Body of pancreas (tissue), 4 donors: ENCODE measurements at places on chromosomes 11 and 22. TPM values are rescaled to one million over a fixed set of nuclear protein-coding genes. Genes with fewer than 3 reads are reported as not detected.

GRCh38 chr11:45233121-45233803, 52.9 kb downstream of the SYT13 start:
- H3K36me3 ChIP-seq = no peaks in the 10 kb centered on the region
- no peak overlapping the region for H3K27ac ChIP-seq
- peak; percentile 69 for DNase-seq
- H3K27me3 ChIP-seq = no peaks in the 10 kb centered on the region
- H3K4me1 ChIP-seq = no peaks in the 10 kb centered on the region
- no peak overlapping the region for H3K4me3 ChIP-seq

GRCh38 chr11:118415739-118416068, 14.3 kb downstream of the ATP5MG start:
- no peak overlapping the region for H3K27ac ChIP-seq
- no peaks in the 10 kb centered on the region for H3K27me3 ChIP-seq
- peak; percentile 55 for DNase-seq
- no peak overlapping the region for H3K4me3 ChIP-seq
- H3K36me3 ChIP-seq = no peaks in the 10 kb centered on the region

DNA sequence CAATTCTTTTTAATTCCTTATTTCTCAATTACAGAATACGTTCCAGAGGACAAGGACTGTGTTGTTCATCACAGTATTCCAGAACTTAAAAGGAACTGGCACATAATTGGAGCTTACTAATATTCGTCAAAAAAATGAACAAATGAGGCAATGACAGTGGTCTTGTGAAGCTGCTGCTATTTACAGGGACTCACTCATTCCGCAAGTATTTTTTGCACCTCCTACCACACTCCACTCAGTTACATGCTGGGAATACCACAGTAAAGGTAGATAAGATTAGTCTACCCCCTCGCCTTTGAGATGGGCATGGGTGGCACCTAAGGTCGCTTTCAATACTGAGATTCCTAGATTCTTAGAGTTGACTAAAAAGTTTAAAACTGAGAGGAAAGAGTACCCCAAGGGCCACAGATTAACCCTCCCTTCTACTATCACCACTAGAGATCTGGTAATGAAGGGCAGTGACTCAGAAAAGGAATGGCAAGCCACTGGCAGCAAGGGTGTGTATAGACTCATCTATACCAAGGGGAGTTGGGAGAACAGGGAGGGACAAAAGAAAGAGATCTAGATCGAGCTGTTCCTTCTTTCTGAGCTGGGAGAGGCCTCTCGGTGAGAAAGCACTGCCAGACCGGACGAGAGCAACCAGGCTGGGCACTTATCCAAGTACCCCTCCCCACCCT, 85.0 kb downstream of the RPL27A start:
- peak overlapping the region; percentile 2 for H3K27ac ChIP-seq
- DNase-seq = no peak
- H3K27me3 ChIP-seq = no peaks in the 10 kb centered on the region
- H3K4me1 ChIP-seq = peaks cover 43% of the 10 kb centered on the region
- H3K36me3 ChIP-seq = no peaks in the 10 kb centered on the region

DNA sequence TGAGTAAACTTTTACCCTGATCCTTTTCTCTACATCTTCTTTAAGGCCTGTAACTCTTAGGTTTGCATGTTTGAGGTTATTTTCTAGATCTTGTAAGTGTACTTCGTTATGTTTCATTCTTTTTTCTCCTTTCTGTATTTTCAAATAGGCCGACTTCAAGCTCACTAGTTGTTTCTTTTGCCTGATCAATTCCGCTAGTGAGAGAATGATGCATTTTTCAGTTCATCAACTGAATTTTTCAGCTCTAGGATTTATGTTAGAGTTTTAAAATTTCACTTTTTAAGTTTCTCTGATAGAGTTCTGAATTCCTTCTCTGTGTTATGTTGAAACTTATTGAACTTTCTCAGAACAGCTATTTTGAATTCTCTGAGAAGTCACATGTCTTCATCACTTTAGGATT, 55.5 kb upstream of the NARS2 start:
- DNase-seq = no peak
- H3K27me3 ChIP-seq = no peaks in the 10 kb centered on the region
- no peak overlapping the region for H3K27ac ChIP-seq
- H3K4me3 ChIP-seq = no peak overlapping the region
- H3K4me1 ChIP-seq = no peaks in the 10 kb centered on the region
- H3K36me3 ChIP-seq = no peaks in the 10 kb centered on the region

DNA sequence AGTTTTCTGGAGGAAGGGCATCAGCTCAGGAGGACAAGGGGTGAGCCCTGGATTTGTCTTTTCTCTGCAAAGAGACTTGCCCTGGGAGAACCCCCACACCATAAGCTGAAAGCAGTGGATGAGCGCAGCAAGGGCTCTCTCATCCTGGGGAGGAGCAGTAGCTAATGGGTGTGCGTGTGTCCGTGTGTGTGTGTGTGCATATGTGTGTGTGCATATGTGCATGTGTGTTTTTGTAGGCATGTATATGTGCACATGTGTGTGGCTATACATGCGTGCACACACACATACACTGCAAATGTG, 45.3 kb downstream of the SMIM38 start:
- DNase-seq = no peak
- no peaks in the 10 kb centered on the region for H3K4me1 ChIP-seq
- H3K36me3 ChIP-seq = no peaks in the 10 kb centered on the region
- no peaks in the 10 kb centered on the region for H3K27me3 ChIP-seq
- H3K27ac ChIP-seq = no peak overlapping the region
- no peak overlapping the region for H3K4me3 ChIP-seq

DNA sequence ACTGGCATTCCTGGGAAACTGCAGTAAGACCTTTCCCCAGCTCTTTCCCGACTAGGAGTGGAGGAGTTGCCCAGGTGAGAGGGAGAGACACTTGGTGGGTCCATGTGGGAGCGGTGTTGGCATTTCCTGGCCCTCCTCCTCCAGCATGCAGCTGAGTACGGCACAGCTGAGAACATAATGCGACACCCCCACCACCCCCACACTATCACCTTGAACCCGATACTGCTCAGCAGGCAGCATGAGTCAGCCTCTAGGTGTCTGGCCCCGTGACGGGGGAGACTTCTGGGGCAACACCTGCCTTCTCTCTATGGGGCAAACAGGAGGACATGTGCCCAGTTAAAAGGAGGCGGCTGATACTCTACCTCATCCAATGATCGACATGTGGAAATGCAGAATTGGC, 64.4 kb downstream of the PKNOX2 start:
- H3K4me1 ChIP-seq = peaks cover 4% of the 10 kb centered on the region
- no peak overlapping the region for H3K4me3 ChIP-seq
- H3K27me3 ChIP-seq = no peaks in the 10 kb centered on the region
- no peaks in the 10 kb centered on the region for H3K36me3 ChIP-seq

DNA sequence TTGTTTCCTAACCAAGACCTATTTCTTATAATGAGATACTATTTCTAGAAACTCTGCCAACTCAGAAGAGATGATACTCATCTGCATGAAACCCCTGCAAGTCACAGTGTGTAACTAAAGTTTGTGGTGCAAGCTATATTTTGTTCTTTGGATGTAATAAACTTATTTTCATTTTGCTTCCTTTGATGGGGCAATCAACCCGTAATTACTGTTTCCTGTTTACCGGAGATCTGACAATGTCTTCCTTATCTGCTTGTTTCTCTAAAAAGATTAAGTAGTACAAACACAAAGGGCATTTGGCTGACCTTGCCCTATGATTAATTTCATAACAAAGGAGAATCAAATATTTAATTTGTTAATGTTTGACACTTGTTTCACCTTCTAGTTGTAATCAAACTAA, 846.6 kb upstream of the ANO3 start:
- H3K27me3 ChIP-seq = no peaks in the 10 kb centered on the region
- no peak overlapping the region for H3K4me3 ChIP-seq
- DNase-seq = no peak

GRCh38 chr22:31083923-31084810, 3.0 kb downstream of the SMTN start:
- H3K4me3 ChIP-seq = peak overlapping the region; percentile 19
- H3K4me1 ChIP-seq = peaks cover 69% of the 10 kb centered on the region
- no peak for DNase-seq
- peak overlapping the region; percentile 91 for H3K27ac ChIP-seq
- no peaks in the 10 kb centered on the region for H3K27me3 ChIP-seq
- H3K36me3 ChIP-seq = peaks cover 8% of the 10 kb centered on the region

GRCh38 chr11:69392104-69392653, 89.3 kb upstream of the LINC01488 start:
- H3K36me3 ChIP-seq = no peaks in the 10 kb centered on the region
- no peak overlapping the region for H3K4me3 ChIP-seq
- H3K27me3 ChIP-seq = no peaks in the 10 kb centered on the region

- H3K4me3 ChIP-seq = no peak overlapping the region
- no peak for DNase-seq
- no peaks in the 10 kb centered on the region for H3K36me3 ChIP-seq
- no peak overlapping the region for H3K27ac ChIP-seq
- no peaks in the 10 kb centered on the region for H3K27me3 ChIP-seq
Measured at GRCh38 chr11:116221351-116221750, 551.4 kb downstream of the BUD13 start.

DNA sequence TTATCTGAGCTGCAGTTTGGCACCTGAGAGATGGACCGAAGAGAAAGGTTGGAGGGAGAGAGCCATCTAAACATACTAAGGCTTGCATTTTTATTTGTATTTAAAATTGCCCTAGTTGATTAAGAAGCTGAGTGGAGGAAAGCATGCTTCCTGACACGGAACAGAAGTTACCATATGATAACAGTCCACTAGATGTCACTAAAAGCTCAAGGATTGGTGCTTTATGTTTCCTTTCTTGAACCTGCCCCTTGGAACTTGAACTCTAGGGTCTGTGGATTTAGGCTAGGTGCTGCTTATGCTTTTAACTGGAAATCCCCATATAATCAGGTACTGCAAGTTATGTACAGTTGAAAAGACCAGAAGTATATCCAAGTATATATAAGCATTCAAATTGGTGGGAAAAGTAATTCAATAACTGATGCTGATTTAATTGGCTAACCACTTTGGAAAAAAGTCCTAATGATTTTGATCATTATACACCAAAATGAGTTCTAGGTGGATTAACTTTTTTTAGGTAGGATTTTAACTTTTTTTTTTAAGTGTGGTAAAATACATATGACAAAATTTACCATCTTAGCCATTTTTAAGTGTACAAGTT, 9.5 kb downstream of the RBMXL2 start:
- H3K27ac ChIP-seq = no peak overlapping the region
- no peaks in the 10 kb centered on the region for H3K36me3 ChIP-seq
- H3K27me3 ChIP-seq = no peaks in the 10 kb centered on the region

- H3K36me3 ChIP-seq = no peaks in the 10 kb centered on the region
- no peaks in the 10 kb centered on the region for H3K27me3 ChIP-seq
- DNase-seq = no peak
- peaks cover 11% of the 10 kb centered on the region for H3K4me1 ChIP-seq
- no peak overlapping the region for H3K27ac ChIP-seq
Measured at GRCh38 chr11:115764176-115764575, 260.0 kb upstream of the CADM1 start.

DNA sequence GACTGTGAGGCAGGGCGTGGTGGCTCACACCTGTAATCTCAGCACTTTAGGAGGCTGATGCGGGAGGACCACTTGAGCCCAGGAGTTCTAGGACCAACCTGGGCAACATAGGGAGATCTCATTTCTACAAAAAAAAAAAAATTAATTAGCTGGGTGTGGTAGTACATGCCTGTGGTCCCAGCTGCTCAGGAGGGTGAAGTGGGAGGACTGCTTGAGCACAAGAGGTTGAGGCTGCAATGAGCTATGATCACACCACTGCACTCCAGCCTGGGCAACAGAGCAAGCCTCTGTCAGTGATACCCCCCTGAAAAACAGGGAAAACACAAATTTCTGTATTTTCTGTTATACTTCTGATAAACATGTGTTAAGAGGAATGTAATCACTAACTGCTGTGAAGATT, 57.8 kb upstream of the ARHGAP32 start:
- H3K4me3 ChIP-seq = no peak overlapping the region
- H3K27me3 ChIP-seq = no peaks in the 10 kb centered on the region
- H3K36me3 ChIP-seq = no peaks in the 10 kb centered on the region
- peaks cover 6% of the 10 kb centered on the region for H3K4me1 ChIP-seq
- H3K27ac ChIP-seq = no peak overlapping the region

DNA sequence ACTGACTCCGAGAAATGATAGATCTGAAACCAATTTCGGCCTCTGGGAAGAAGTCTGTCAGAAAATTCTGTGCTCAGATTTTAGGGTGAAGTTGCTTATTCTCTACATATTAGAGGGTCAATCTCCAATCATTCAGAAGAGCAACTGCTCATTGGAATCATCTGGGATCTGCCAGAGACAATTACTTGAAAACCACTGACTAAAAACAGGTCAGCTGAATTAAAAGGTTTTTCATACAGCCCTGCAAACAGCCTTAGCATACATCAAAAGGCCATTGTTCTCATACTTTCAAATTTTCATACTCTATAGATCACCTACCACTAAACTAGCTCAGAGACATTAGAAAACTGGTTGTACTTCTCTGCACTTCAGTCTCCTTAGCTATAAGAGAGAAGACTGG, 289.7 kb upstream of the PITPNB start:
- H3K27ac ChIP-seq = no peak overlapping the region
- H3K36me3 ChIP-seq = no peaks in the 10 kb centered on the region
- H3K27me3 ChIP-seq = no peaks in the 10 kb centered on the region
- no peak for DNase-seq
- H3K4me1 ChIP-seq = no peaks in the 10 kb centered on the region

GRCh38 chr11:6745465-6746015, 26.2 kb downstream of the OR2AG2 start:
- no peak overlapping the region for H3K27ac ChIP-seq
- DNase-seq = no peak
- H3K27me3 ChIP-seq = no peaks in the 10 kb centered on the region
- H3K36me3 ChIP-seq = no peaks in the 10 kb centered on the region
- no peak overlapping the region for H3K4me3 ChIP-seq

GRCh38 chr11:1928470-1928890, 9.0 kb downstream of the TNNT3 start:
- no peaks in the 10 kb centered on the region for H3K4me1 ChIP-seq
- no peaks in the 10 kb centered on the region for H3K36me3 ChIP-seq
- DNase-seq = no peak
- no peaks in the 10 kb centered on the region for H3K27me3 ChIP-seq

GRCh38 chr22:38243007-38243765, 29.6 kb downstream of the TMEM184B start:
- no peaks in the 10 kb centered on the region for H3K27me3 ChIP-seq
- DNase-seq = peak; percentile 61

DNA sequence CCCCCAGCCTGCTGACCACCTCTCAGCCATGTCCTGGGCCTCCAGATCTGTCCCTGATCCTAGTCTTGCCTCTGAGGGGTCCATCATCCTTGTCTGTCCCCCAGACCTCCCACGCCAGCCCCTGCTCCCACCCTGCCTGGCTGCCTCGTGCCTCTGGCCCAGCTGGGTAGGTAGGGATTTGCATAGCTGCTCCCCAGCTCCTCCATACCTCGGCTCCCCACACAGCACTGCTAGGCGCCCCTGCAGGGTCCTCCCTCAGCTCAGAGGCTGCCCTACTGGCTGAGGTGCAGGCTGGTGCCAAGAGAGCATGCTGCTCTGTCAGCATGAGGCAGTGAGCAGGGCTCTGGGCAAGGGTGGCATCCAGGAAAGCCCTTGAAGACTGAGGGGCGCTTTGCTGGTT, 47.7 kb downstream of the NFAM1 start:
- H3K4me3 ChIP-seq = no peak overlapping the region
- no peak for DNase-seq
- H3K27ac ChIP-seq = no peak overlapping the region
- no peaks in the 10 kb centered on the region for H3K27me3 ChIP-seq
- no peaks in the 10 kb centered on the region for H3K36me3 ChIP-seq

YPEL1 gene
- total RNA-seq = 4.4 TPM

MYEOV gene
- total RNA-seq = 7.0 TPM

DDX17 gene
- 467 TPM for total RNA-seq

MMP13 gene
- not detected for total RNA-seq

OR56A1 gene
- not detected for total RNA-seq

FGF3 gene
- not detected for total RNA-seq

DNAJB7 gene
- total RNA-seq = not detected
